ENCODE measurements at places on chromosomes 3 and 15.
A peak's percentile ranks its signal among the peaks of the same experiment; 100 is the strongest.

DNA sequence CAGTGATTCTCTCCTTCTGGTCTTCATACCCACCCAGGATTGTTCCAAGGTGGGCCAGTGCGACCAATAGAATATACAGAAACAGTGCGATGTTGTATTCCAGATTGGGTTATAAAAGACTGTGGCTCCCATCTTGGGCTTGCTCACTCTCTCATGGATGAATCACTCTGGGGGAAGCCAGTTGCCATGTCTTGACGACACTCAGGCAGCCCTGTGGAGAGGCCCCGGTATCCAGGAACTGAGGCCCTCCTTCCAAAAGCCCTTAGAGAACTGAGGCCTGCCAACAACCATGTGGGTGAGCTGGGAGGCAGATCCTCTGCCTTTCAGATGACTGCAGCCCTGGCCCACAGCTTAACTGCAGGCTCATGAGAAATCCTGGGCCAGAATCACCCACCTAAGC is 57.2 kb downstream of the SH3GL3 start:
- no peak for DNase-seq

- peak; percentile 93 for DNase-seq
Measured at GRCh38 chr3:108292905-108293328, 3.4 kb upstream of the HHLA2 start.

GRCh38 chr3:114451561-114452018 is 157.8 kb downstream of the TIGIT start:
- no peak for DNase-seq

- no peak for DNase-seq
Measured at GRCh38 chr3:159322322-159322939, 520.6 kb downstream of the MFSD1 start.

DNA sequence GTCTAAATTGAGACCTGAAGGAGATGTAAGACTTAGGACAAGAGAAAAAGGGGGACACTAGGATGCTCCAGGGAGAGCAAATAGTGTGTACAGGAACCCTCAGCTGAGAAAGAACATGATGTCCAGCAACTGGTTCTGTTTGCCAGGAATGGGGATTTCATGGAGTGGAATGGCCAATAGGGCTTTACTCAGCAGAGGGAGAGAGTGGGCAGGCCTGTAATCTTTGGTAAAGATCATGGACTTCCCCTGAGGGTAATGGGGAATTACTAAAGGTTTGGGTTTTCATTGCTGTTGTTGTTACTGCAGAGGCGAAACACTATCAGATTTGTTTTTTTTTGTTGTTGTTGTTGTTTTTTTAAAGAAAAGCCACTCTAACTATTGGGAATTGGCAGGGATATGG is 99.0 kb downstream of the SCN11A start:
- DNase-seq, result no peak

- DNase-seq, result peak; percentile 55
Measured at GRCh38 chr3:8301977-8302735, 199.5 kb upstream of the LMCD1 start.

DNA sequence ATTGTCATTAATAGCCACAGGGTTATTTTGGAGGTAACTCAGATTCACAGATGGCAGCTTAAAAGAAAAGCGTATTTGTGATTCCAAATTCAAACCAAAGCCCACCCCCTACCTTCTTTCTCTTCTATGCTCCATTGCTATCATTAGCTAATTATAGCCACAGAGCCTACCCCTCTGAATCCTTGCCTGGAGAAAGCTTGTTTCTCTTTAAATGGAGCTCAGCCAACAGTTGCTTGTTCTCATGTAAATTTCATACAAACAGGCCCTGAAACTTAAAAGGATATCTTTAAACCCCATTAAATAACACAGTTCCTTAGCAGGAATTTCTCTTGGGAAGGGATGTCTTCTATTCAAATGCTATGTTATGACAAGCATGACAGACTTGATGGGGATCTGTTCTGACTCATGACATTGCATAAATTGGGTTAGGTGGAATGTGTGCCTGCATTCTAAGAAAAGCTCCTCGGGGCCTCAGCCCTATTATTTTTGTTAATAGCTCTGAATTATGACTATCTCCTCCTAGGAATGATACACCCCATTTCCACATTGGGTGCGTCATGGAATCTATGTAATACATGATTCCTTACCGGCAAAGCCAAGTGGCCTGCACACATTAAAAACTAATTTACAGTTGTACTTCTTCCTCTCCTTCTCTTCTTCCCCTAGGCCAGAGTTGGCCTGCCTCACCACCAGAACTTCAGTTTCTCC is 265.8 kb downstream of the TAFA4 start:
- no peak for DNase-seq

Data from MV-4-11 (cell line).